ENCODE measurements at places on chromosomes 5 and 9.

DNA sequence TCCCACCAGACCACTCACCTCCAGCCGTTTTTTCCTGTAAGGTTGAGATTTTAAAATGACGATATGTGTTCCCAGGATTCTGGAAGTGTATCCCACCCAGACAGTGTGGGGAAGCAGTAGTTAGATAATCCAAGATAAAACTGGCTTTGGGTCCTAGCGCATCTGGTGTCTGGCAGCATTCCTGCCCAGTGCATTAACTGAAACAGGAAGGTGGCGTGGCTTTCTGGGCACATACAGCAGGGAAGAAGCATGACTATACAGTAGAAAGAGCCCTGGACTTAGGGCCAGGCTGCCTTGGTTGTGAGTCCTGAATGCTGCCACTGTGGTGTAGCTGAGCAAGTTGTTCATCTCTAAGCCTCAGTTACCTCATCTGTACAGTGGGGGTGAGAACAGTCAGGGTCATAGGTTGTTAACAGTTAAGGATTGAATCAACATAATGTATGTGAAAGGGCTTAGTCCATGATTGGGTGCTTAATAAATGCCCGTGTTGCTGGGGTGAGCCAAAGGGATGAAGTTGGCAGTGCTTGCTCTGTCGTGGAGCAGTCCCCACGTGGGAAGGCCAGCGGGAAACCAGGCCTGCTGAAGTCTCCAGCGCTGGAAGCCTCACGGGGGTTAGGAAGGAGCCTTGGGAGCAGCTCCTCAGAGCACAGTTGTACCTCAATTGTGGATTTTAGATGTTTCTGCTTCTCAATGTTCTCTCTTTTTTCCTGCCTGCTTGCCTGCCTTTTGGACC lies 18.0 kb downstream of the CLTA start:
- no peak for DNase-seq

DNA sequence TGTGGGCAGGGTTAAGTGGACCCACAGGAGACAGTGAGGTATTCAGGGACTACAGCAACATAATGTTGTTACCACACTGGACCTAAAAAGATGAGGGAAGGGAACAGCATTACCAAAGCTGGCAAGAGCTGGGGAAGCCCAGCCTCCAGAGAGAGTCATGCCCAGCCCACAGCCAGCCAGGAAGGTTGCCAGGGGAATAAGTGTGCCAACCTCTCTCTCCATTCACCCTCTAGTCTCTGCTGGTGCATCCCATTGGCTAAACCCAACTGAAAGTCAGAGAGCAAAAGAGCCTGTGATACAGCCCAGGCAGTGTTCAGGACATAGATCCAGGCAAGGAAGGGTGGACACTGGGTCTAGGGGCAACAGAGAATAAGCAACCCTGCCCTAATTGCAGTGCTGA lies 35.8 kb upstream of the AFAP1L1 start:
- no peak for DNase-seq

GRCh38 chr5:61538722-61539501 lies 206.9 kb downstream of the ZSWIM6 start:
- no peak for DNase-seq

GRCh38 chr5:14440582-14441431 lies 140.8 kb upstream of the OTULINL start:
- DNase-seq: no peak

- DNase-seq: no peak
These were observed 66.8 kb upstream of the ITGA2 start for GRCh38 chr5:52922384-52922783.

- no peak for DNase-seq
These were observed 144.9 kb downstream of the SGCD start for GRCh38 chr5:156471893-156472292.

GRCh38 chr9:137236936-137237421 lies 4.1 kb upstream of the TUBB4B start:
- no peak for DNase-seq

GRCh38 chr9:87519461-87519860 lies 21.8 kb downstream of the DAPK1 start:
- DNase-seq: no peak

- DNase-seq: no peak
These were observed 86.6 kb upstream of the FAM120A start for GRCh38 chr9:93364734-93365426.

DNA sequence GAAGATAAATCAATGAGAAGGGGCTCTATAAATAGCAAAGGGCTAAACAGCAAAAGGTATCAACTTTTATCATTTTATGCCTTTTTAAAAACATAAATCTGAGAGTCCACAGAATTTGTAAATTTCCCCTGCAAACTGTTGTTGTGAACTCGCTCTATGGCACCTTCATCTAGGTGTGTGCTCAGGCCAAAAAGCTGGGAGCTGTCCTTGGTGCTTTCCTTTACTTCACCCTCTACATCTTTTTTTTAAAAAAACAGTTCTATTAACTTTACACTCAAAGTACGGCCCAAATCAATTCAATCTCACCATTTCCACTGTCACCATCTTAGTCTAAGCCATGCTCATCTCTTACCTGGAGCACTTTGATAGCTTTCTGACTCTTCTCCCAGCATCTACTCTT lies 108.2 kb upstream of the GPR151 start:
- DNase-seq: no peak

DNA sequence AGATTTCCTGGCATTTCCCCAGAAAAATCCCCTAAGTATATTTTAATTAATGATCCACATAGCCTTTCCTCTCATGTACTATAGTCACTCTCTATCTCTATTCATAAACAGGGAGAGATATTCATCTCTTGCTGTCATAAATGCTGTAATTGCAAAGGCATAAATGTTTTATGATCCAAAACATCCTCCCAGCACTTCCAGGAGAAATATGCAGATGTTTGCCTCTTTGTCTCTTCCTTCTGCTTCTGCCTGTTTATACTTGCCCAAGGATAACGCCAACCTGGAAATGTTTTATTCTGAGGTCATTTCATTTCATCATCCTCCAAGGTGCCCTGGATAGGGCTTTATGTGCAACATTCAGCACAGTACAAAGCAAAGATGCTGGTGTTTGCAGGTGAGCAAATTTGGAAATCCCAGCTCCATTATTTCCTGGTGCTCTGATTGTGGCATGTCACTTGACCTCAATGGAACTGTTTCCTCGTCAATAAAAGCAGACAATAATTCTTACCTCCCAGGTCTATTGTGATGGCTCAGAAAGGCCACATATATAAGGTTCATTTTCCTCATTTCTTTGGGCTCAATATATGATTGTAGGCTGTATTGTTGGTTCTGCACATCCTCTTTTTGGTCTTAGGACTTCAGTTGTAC lies 6.9 kb downstream of the TNFSF15 start:
- no peak for DNase-seq

GRCh38 chr9:22129633-22130032 lies 120.5 kb upstream of the CDKN2B start:
- no peak for DNase-seq

DNA sequence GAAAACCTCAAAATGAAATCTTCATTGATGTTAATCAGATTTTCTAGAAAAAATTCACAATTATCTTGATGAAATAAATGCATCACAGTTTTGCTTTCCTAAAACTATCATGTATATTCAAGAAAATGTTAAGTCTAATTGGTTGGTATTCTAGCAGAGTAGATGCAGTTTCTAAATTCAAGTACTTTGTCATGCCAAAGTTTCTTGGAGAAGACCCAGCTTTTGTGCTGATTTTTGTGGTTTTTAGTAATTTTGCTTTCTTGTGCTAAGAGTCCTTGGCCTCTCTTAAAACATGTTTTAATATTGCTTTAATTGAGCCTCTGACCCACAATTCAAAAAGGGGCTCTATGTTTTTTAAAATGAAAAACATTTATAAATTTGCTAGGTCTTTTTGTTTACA lies 924.8 kb upstream of the PTPRD start:
- no peak for DNase-seq

DNA sequence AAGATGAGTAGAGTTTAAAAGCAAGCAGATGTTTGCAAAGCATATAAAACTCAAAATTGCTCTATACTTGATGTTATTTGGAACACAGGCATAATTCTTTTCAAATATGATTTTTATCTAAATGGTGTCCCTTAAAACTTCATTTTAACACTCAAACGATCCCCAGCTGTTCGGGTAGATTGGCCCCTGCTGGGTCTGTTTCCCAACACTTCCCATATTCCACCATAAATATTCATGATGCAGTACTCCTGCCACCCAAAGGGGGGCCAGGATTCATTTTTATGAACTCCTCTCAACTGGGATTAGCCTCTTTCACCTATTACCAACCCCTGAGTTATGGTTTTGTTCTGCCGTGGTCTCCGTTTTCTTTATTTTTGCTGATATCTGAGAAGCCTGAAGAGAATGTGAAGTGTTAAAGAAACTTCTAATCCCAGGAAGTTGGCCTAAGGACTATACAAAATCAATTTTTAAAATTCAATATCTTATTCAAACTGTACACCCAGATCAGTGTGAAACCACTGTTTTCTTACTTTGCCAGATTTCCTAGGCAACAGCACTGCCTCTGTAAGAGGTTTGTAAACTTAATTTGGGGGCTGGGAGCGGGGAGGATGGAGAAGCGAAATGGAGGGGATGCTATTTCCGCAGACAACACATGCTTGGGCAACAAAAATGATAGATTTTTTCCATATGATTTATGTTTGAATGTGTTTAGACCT lies 384.1 kb downstream of the DMRT2 start:
- no peak for DNase-seq

- no peak for DNase-seq
These were observed 7.6 kb upstream of the AHRR start for GRCh38 chr5:313806-314376.

GRCh38 chr9:72467766-72468738 lies 53.4 kb upstream of the TMC1 start:
- no peak for DNase-seq

DNA sequence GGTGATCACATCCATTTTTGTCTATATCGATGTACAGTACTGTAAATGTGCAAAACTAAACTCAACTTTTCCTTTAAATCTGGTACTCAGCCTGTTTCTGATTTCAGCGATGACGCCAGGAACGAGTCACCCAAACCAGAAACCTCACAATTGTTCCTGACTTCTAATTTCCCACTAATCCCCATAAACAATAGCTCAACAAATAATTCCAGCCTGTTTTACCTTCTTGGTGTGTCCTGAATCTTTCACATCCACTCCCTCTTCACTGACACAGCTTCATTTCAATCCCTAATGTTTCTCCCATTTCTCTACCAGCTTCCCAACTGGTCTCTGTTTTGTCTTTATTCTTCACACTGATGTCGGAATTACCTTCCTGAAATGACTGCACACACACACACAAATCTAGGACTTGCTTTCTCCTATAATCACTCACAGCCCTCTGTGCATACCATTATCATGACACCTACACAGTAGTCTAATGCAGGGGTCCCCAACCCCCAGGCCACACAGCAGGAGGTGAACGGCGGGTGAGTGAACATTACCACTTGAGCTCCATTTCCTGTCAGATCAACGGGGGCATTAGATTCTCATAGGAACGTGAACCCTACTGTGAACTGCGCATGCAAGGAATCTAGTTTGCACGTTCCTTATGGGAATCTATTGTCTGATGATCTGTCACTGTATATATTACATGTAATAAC lies 97.8 kb upstream of the SLC30A5 start:
- DNase-seq: no peak

DNA sequence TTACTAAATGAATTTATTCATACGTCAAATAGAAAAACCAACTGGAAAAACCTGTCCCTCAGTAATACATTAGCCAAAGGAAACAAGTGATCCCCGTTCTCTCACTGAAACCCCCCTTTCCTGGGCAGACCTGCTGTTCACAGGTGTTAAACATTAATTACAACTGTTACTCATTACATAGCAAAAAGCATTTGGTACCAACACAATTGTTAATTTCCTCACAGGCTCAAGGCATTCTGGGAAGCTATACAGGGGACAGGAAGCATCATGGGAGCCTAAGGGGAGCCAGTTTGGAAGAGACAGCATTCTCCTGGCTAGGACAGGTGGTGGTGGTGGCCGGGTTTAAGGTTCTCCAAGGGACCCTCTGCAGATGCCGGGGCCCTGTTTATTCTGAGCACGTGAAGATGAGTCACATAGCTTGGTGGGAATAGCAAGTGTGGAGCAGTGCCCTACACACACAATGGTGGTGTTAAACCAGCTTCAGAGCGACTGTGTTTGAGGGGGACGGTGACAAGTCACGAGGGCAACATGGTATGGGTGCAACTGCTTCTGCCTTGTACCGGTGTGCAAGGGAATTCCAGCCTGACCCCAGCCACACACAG lies 62.6 kb upstream of the SLC25A51 start:
- no peak for DNase-seq

GRCh38 chr5:4831325-4831724 lies 308.8 kb upstream of the ADAMTS16 start:
- no peak for DNase-seq

GRCh38 chr5:52441768-52442167 lies 345.9 kb upstream of the ITGA1 start:
- DNase-seq: no peak

- DNase-seq: no peak
These were observed 338.5 kb downstream of the PLK2 start for GRCh38 chr5:58121391-58121790.
